Fibroblast of skin of abdomen (primary cell): ENCODE measurements at places on chromosomes 4 and X.

DNA sequence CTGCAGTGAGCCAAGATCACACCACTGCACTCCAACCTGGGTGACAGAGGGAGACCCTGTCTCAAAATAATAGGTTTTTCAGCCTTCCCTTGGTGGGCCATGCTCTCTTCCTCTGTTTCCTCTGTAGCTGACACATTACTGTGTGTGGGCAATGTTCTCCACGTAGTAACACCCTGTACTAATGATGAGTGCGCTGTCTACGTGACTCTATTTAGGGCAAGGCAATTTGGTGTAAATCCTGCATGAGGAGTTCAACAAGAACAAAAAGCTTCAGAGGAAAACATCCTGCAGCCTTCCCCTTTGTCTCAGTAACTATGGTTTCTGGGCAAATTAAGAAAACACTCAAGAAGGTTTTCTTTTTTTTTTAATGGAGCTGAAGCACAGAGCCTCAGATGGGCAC, 24.4 kb upstream of the JAKMIP1 start:
- no peak for DNase-seq

DNA sequence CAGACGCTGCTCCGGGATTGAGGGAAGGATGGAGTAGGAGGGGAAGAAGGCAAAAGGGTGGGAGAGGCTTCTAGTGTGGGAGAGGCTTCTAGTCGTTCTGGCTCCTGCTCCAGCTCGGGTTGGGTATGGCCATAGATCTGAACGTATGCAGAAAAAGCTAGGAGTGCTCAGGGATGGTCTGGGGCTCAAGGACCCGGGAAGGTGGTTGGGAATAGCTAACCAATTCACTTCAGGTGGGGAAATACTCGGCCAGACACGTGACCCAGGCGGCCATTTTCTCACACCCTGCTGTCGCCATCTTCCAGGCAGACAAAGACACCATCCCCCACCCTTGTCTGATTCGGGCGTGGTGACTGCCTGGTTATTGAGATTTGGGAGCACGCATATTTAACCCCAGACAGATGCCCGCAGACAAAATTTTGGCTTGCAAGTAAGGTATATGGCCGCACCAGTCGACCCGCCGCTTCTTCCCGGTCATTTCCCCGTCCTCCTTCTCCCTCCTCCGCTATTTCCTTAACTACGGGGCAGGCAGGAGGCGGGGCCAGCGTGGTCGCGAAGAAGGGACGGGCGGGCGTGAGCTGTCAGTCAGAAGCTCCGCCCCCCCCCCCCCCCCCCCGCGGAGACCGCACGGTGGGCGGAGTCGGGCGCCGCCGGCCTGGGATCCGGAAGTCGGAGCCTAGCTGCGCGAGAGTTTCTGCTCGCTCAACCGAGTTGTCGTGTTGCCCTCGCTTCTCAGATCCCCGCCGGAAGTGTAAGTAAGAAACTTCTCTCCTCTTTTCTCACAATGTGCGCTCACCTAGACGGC, at the start of gene GNL3L:
TSS of gene GNL3L (plus strand) at position 668 of the 805 bp plus-strand sequence. CDS start 2,348 bp downstream, outside the sequence.
- DNase-seq = peak; percentile 87

GRCh38 chrX:44432641-44433040, 89.2 kb upstream of the EFHC2 start:
- peak; percentile 17 for DNase-seq

DNA sequence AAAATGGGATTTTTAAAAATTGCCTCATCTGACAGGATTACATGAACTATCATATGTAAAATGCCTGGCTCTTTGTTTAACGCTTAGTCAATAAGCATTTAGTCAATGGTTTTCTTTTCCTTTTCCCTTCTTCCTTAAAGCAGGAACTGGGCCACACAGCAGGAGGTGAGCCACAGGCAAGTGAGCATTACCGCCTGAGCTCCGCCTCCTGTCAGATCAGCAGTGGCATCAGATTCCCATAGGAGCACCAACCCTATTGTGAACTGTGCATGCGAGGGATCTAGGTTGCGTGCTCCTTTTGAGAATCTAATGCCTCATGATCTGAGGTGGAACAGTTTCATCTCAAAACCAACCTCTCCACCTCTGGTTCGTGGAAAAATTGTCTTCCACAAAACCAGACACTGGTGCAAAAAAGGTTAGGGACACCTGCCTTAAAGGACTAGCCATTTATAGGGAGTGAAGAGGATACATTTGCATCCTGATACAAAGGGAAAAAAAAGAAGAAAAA, 306.1 kb downstream of the FBXW7 start:
- no peak for DNase-seq

GRCh38 chr4:105471566-105472176, 2.2 kb downstream of the PPA2 start:
- peak; percentile 70 for DNase-seq

DNA sequence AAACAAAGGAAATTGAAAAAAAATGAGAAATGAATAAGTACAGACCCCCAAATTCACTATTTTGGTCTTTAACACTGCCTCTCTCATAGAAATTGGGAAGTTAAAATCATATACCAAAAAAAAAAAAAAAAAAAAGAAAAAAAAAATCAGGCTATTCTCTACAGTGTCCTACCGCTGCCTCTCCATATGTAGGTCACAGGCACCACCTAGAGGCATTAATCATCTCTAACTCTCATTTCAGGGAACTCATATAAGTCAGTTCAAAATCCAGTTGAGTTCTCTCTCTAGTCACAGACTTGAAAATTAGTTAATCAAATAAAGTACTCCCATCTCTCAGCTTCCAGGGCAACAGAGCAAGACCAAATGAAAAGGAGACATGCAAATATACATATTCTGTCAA, 47.9 kb downstream of the COX18 start:
- DNase-seq = peak; percentile 22

DNA sequence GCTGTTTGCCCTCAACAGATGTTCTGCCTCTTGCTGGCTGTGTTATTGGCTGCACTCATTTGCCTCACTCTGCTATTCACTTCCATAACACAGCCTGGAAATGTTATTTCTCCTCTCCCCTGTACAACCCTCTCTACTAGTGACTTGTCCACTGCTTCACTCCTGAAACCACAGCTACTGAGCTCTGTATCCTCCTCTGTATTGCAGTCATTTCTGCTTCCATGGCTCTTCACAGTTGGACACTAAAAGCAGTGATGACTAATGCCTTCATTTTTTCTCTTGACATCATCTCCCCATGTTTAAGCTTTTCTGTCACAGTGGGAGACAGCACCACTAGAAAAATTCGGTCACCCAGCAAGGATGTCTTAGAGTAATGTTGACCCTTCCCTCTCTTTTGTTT, 123.0 kb upstream of the PPP1R2C start:
- DNase-seq = no peak
